ENCODE measurements at places on chromosomes 13 and 19.

DNA sequence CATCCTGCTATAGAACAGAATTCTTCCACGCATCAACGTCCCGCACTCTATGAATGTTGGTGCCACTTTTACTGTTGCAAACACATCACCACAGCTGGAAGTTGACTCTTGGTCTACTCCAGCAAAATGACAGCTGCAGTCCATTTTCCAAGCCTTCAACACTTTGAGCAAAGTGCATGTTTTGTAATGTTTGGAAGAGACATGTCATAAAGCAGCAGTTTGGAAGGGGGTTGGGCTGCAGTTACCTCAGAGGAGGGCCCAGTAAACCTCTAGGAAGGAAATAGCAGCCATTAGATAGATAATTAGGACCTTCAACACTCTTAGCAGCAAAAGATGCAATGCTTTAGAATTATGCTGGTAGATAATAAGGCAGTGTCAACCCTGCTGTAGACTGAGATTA, 323.6 kb downstream of the TDRD3 start:
- DNase-seq = no peak

DNA sequence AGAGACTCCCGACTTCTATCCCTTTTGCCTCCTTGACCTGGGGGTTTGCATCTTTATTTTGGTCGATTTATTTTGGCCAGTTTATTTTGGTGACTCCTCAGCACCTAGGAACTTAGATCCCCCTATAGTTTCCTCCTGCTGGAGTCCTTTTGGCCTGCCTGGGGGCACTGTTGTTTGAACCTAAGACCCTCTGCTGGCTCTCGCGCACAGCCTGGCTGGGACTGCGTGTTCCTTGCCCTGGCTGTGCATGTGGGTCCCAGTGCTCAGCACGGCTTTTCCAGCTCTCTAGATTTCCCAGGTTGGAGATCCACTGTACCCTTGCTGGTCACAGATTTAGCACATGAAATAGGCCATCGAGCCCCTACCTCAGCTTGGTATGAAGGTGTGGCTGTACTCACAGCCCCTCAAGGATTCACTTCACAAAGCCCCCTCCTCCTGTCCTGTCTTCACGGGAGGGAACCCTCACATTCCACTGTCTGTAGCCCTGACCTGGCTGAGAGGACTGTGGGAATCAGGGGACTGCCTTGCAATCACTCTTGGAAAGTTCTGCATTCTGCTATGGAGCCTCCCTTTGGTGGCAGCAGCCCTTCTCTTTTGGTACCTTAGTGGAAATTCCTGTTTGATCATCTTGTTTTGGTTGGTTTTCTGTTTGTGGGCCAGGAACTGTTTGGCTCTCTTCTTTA, 8.3 kb downstream of the UBAC2 start:
- DNase-seq = no peak

DNA sequence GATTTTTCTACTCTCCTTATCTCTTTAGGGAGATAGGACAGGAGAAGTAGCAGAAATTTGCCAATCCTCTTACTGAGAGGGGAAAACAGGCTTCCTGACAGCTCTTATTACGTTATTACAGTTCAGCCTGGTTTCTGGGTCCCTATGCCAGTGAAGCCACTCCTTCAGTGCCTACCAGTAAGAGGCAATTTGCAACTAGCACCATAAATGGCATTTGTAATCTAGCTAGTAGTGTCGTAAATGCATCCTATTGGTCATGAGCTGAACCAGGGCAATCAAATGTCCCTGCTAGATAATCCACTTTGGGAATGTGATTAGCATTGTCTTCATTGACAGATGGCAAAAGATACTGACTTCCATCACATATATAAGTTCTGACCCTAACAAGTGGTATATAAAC, 428.8 kb downstream of the DCT start:
- DNase-seq = no peak

DNA sequence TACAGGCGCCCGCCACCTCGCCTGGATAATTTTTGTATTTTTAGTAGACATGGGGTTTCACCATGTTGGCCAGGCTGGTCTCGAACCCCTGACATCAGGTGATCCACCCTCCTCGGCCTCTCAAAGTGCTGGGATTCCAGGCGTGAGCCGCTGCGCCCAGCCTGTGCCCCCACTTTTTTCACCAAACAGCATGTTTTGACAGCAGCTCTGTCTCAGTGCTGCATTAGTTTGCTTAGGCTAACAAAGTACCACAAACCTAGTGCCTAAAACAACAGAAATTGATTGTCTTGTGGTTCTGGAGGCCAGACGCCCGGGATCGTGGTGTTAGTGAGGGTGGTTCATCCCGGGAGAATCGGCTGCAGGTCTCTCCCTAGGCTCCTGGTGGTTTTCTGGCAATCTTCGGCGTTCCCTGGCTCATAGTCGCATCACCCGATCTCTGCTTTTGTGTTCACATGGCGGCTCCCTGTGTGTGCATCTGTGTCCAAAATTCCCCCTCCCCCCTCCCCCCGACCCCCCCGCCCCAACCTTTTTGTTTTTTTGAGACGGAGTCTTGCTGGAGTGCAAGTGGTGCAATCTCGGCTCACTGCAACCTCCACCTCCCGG, 30.0 kb downstream of the MYH14 start:
- no peak for DNase-seq

GRCh38 chr19:17658666-17659065, 29.5 kb downstream of the UNC13A start:
- DNase-seq = no peak
